Placental epithelial cell (primary cell): ENCODE measurements at places on chromosomes 1 and 21. TPM values are rescaled to one million over a fixed set of nuclear protein-coding genes. Genes with fewer than 3 reads are reported as not detected.

KTI12 gene
- total RNA-seq: 9.8 and 11.7 TPM in 2 replicates

CACHD1 gene
- total RNA-seq: under 0.01 and 0.11 TPM in 2 replicates

GABPA gene
- total RNA-seq: 18.1 and 18.9 TPM in 2 replicates

SPRR1B gene
- not detected in 2 replicates for total RNA-seq

NDUFS2 gene
- 72.1 and 83.2 TPM in 2 replicates for total RNA-seq

TAS1R1 gene
- under 0.01 TPM in 1 of 2 replicates, not detected in the other for total RNA-seq

TINAGL1 gene
- total RNA-seq: 13.3 and 119 TPM in 2 replicates

TMOD4 gene
- total RNA-seq: not detected in 2 replicates

TRIM33 gene
- total RNA-seq: 32.6 and 39.3 TPM in 2 replicates

LCE2A gene
- total RNA-seq: 0.79 TPM in 1 of 2 replicates, not detected in the other

CNR2 gene
- total RNA-seq: not detected in 2 replicates

ACTL8 gene
- not detected in 2 replicates for total RNA-seq

EDEM3 gene
- total RNA-seq: 23.6 and 29.2 TPM in 2 replicates

CFAP107 gene
- not detected in 2 replicates for total RNA-seq

USH2A gene
- total RNA-seq: under 0.01 TPM in 1 of 2 replicates, not detected in the other

ITGB3BP gene
- 9.2 and 15.3 TPM in 2 replicates for total RNA-seq

GBP7 gene
- not detected in 2 replicates for total RNA-seq

ST6GALNAC5 gene
- total RNA-seq: 0.39 TPM in 1 of 2 replicates, not detected in the other

TPTE gene
- total RNA-seq: 0.22 TPM in 1 of 2 replicates, not detected in the other

GBP6 gene
- 0.11 TPM in 1 of 2 replicates, not detected in the other for total RNA-seq

AKR7A3 gene
- total RNA-seq: 0.11 and 0.79 TPM in 2 replicates

SPAG17 gene
- 0.11 and 2.4 TPM in 2 replicates for total RNA-seq

S100A12 gene
- total RNA-seq: not detected in 2 replicates
